ENCODE measurements at places on chromosomes 7 and 10.

DNA sequence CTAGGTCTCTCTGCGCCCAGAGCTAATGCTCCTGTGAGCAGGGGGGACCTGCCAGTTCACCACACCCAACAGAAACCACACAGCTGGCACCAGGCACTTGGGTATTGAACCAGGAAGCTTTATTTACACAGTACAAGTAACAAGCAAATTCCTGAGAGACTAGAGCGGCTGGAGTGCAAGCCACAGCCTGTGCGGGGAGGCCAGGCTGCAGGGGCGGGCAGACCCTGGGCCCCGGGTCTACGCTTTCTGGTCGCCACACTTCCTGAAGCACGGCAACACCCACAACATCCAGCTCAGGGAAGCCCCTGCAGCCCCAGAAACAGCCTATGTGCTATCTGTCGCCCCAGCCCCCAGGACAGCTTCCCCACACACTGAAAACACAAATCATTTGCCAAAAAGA lies 125.0 kb downstream of the FAM53B start:
- no peak for DNase-seq

GRCh38 chr7:30900803-30901362 lies 10.8 kb upstream of the AQP1 start:
- DNase-seq, result no peak

- DNase-seq, result no peak
These were observed 83.1 kb downstream of the LRGUK start for GRCh38 chr7:134210227-134210626.

DNA sequence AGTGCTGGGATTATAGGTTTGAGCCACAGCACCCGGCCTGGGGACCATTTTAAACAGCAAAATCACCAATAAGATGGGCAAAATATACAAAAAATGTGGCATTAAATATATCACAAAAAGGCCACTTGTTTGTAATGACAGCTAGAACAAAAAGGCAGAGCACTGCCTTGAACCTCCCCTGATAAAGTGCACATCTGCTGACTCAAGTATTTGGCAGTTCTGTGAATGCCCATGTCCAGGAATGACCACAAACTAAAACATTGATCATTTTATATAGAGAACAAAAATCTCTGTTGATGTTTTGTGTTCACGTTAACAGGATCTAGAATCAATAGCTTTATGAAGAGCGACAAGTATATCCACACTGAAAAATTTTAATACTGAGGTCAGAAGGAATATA lies 21.5 kb downstream of the HERC4 start:
- DNase-seq, result no peak

GRCh38 chr7:69598081-69598486 lies at the start of gene AUTS2:
AUTS2 (plus strand) TSS chr7:69598475; CDS start chr7:69599654, 1,179 bp downstream.
- DNase-seq, result no peak

DNA sequence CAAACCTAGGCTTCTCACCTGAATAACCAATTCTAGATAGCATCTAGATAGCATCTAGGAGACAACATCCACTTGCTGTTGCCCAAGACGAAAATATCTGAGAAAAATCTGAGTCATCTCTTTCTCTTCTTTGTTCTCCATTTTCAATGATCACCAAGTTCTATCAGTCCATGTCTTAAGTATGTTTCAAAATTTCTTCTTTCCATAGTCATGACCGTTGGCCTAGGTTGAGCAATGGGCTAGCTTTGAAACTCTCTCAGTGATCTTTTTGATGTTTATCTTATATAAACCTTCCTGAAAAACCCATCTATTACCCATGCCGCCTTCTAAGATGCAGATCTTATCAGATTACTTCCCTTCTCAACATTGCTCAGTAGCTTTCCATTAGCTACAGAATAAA lies 23.4 kb upstream of the CASD1 start:
- no peak for DNase-seq

DNA sequence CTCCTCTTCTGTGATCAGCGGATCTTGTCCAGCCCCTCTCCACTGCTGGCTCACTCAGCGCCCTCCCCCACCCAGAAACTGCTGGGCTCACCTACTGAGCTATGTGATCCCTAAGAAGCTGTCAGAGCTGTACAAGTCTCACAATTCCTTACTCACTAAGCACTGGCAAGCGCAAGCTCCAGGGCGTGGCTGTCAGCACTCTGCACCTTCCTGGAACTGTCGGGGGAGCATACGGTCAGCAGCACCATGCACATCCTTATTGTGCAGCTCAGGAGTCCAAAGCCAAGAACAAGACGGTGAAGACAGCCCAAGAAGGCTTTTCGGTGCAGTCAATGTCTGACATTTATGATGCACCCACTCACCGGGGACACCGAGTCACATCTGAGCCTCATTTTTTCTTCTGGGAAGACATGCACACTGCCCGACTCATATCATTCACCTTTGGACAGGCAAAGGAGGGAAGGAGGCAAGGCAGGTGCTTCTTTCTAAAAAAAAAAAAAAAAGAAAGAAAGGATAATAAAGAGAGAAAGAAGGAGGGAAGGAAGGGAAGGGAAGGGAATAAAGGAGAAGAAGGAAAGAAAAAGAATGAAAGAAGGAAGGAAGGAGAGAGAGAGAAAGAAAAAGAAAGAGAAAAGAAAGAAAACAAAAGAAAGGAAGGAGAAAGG lies 56.3 kb downstream of the ASB13 start:
- no peak for DNase-seq

DNA sequence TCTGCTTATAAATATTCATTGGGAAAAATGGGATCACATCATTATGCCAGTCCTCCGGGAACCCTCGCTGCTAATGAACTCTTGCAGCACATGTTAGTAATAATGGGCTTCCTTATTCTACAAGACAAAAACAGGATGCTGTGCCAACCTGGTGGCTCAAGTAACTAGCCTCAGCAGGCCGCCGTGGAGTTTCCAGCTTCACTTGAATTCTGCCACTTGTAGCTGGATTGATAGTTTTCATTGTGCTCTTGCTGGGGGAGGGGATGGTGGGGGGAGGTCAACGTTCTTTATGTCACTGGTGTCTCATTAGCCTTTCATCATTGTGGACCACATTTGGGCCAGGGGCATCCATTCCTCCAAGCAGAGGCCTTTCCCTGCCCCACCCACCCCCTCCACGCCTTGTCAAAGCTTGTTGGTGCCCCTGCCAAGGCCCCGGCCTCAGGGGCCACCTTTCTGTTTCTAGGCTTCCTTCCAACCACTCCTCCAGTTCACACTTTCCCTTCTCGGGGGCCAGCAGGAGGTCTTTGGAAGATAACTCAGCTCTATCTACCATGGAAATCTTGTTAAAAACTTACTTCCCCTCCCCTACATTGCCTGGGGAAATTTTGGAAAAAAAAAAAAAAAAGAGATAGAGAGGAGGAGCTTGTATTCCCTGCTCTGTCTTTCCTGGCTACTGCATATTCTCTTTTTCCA lies 153.9 kb downstream of the BMPER start:
- DNase-seq, result no peak

DNA sequence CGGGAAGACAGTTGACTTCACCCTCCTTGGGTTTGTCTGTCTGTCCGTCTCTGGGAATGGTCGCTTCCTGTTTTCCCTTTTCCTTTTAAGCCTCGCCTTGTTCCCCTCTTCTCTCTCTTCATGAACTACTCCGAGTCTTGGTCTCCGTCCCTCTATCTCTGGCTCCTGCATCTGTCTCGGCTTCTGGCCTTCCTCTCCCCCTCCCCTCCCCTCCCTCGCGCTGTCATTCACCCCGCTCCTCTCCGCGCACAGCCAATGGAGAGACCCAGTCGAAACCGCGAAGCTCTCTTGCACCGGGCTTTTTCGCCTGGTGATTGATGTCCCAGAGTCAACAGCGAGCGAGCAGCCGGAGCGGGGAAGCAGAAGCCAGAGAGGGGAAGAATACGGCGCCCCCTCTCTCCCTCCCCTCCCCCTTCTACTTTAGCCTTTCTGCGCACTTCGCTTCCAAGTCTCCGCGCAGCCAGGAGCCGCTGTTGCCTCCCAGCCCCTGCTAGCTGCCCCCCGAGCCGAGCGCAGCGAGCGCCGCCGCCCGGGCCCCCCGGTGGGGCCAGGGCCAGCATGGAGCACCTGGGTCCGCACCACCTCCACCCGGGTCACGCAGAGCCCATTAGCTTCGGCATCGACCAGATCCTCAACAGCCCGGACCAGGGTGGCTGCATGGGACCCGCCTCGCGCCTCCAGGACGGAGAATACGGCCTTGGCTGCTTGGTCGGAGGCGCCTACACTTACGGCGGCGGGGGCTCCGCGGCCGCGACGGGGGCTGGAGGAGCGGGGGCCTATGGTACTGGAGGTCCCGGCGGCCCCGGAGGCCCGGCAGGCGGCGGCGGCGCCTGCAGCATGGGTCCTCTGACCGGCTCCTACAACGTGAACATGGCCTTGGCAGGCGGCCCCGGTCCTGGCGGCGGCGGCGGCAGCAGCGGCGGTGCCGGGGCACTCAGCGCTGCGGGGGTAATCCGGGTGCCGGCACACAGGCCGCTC lies at the start of gene TLX1:
TSS of gene TLX1 (plus strand) at position 317 of the 978 bp plus-strand sequence. CDS start at position 559, 242 bp downstream.
- DNase-seq, result no peak

DNA sequence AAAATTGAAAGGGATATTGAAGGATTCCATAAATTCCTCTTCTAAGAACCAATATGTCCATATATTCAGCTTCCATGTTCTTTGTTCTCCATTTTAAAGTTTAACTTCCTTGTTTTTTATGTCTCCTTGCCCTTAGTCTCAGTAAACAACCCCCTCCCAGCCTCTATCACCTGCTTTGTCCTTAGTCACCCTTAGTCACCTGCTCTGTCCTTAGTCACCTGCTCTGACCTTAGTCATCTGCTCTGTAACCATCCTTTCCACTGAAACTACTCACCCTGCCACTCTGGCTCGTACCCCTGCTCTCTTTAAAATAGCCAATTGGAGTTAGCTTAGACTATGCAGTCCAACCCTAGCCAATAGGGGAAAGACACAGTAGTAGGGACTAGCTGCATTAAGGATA lies 136.2 kb upstream of the TMEM106B start:
- no peak for DNase-seq

- DNase-seq, result no peak
These were observed 155.7 kb upstream of the TNS3 start for GRCh38 chr7:47737601-47738000.

DNA sequence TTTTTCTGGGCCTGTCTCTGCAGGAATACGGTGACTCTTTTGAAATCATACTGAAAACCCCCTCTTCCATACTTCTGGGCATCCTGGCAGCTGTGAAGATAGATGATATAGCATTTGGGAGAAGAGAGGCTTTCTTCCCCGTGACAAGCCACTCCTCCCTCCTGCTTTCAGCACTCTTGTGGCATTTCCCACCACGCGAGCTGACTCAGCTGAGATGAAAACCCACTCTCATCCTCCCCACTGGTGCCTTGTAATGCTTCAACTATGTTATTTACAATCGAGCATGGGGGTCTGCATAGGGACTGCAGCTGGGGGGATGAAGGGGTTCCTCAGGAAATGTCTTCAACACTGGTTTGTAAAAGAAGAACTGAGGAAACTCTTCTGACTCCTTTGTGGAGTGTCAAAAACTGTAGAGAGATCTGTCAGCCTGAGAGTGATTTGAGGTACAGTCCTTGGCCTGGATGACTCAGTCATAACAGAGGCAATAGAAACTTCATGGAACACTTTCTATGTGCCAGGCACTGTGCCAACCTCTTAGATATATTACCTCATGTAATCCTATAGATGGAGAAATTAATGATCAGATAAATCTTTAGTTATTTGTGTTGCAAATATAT lies 1.7 kb upstream of the TBATA start:
- DNase-seq, result no peak
